CD4-positive, alpha-beta T cell treated with Interferon gamma for 1 hour (primary cell): ENCODE measurements at places on chromosomes 5 and 9.

DNA sequence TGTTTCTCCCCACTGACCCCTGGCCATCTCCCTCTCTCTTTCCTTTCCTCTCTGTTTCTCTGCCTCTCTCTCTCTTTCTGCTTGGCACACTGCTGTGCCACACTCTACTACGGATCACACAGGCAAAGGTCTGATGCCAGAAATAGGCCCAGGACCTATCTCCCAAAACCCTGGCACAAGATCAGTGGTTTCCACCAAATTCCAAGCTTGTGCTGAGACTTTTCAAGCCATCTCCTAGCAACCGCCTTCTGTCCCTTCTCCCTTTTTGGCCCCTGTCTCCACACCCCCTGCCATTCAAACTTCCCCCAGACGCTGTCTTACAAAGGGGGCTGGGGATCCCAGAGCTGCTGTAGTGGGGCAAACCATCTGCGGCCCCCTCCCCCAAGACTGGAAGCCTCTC, 38.5 kb upstream of the RARS1 start:
- no peak for DNase-seq

DNA sequence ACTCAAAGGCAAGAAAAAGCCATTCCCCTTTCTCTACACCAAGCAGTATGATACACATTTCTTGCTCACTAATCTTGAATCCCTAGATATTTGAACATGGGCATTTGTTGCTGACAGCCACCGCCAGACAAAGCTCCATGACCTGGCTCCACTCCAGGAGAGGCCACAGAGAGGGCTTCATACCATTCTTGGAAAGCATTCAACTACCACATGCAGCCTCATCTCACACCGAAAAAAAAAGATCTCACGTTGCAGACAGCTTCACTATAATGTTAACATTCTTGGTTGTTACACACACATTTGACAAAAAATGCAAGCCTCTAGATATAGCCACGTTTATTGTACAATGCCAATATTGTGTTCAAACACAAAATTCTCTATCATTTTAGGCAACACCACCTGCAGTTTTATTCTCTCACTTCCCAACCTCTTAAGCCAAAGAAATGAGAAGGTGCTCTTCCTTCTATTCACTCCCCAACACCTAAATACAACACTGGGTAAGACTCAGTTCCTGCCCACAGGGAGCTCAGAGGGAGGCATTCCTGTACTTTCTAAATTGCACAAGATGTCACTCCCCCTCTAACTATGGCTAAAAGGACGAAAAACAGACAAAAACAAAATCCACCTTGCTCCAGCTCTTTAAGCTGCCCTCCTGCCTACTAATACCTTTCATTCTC, 222.4 kb downstream of the TSSK1B start:
- DNase-seq: no peak

DNA sequence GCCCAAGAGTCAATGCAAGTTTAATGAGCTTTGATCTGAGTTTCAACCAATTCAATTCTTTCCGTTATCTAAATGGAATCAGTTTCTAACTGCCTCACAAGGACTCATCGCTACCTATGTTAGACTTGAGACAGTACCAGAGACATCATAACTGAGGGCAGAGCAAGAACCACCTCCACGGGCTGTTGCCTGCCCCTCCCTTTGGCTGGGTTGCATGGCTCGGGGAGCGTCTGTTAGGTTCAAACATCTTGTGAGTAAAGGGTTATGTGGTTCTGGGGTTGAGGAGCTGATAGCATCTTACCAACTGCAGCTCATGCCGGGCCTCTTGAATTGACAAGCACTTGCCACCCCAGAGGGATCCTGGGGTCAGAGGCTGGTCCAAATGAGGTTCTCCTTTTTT, 457.9 kb downstream of the ENC1 start:
- no peak for DNase-seq

DNA sequence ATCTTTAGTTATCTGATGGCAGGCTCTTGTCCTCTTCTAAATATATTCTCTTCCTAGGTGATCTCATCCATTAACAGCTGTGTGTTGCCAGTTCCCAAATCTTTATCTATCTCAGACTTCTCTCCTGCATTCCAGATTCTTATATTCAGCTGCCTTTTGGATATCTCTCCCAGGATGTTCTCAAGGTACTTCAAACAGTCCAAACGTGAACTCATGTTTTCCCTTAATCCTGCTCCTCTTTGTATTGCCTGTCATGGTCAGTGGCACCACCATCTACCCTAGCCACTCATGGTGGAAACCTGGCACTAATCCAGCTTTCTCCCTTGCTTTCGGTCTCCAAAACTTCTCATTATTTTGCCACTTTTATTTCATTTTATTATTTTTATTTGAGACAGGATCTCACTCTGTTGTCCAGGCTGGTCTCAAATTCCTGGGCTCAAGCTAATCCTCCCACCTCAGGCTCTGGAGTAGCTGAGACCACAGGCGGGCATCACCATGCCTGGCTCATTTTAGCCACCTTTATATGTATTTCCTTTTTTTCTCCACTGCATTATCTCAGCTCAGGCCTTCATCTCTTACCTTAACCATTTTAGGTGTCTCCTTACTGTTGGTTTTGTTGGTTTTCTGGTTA, 3.8 kb downstream of the ZFYVE16 start:
- DNase-seq: no peak

DNA sequence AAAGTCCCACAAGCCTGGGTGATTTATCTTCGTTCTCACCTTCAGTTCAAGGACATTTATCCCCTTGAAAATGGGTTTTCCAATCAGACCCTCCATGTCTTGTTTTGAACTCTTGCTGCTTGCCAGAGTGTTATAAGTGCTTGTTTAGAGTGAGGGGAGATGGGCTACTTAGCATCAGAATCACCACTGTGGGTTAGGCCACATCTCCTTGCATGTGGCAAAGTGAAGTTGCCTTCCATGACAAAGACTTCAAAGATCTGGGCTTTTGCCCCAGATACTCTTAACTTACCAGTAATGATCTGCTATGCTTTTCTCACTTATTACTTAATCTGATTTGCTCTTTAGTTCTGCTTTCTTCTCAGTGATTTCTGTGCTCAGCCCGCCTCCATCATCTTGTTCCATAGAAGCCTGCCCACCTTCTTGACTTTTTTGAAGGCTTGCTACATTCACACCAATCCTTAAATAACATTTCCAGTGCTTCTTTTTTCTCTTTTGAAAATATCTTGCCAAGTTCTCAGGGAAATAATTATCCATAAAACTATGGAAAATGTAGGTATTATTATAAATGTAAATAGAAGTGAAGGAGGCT, 39.0 kb downstream of the GPR21 start:
- DNase-seq: no peak

- no peak for DNase-seq
Measured at GRCh38 chr9:34691936-34692315, 850 bp upstream of the CCL19 start.

DNA sequence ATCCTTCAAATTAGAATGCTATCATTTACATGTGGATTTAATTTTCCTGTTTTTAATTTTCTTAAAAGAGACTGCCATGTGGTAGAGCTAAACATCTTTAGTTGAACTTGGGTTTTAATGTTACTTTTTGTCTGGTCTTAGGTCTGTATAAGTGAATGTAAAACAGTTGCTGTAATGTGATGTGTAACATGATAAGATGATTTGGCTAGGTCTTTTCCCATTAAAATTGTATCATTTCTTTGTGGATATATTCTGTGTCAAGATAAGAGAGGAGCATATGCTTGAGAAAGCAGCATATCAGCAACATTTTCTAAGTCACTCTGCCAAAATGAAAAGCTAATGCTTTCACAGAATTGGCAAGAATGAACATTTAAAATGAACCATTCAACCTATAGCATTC, 18.5 kb downstream of the TMEM167A start:
- no peak for DNase-seq

GRCh38 chr9:113573959-113574352, 110.4 kb downstream of the RGS3 start:
- no peak for DNase-seq

GRCh38 chr9:36742264-36742663, 169.6 kb downstream of the MELK start:
- DNase-seq: no peak

DNA sequence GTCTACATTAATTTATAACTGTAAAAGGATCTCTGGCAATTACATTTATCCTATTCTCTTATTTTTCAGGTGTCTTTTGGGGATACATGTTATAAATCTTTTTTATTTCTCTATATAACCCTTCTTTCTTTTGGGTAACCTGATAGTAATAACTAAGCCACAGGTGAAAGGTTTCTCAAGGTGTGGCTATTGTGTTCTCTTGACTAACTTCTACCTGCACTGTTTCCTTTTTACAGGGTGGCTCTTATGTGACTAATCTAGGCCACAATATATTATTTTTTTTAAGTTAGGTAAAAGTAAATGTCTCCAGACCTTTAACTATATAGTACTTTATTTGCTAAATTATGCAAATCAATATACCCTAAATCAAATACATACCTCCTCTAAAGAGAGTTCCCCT, 193.2 kb downstream of the EFNA5 start:
- no peak for DNase-seq

DNA sequence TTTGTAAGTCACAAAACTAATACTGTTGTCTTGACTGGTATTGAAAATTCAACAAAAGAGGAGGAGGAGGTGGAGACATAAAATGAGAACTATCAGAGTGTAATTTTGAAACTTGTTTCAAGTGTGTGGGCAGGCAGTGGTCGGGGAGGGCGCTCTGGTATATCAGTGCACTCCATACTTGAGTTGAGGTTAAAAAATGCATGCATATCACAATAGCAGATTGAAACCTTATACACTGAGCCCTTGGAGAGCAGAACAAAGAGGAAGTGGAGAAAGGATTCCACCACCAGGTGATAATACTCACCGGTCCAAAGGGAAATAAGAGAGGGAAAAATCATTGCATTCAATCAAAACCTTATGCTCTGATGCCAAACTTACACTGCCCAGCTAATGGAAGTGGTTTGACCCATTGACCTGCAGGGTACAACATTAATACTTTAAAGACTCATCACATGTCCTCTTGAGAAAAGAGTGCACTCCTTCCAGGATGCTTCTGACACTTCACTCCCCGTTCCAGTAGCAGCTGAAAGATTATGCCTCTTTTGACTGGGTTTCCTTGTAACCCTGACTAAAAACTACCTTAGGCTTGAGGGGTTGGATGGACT, 79.5 kb upstream of the FAM169A start:
- no peak for DNase-seq

DNA sequence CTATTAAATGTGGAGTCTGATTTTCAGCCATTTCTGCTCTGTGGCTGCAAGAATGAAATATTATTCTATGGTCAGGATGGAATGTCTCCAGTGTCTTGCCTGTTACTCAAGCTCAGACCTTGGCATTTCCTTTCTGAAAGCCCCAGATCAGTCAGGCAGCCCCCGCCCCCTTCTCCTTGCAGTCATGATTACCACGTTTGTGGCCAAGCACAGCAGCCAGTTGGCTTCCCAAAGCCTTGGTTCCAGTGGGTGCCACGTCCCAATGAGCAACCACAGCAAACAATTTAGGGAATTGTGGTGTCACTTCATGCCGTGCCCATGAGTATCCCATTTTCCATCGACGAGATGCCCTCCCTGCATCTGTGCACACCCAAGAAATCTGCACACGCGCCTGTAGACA, 9.7 kb upstream of the OBP2A start:
- DNase-seq: no peak

- no peak for DNase-seq
Measured at GRCh38 chr5:164422400-164422799, 917.0 kb downstream of the MAT2B start.

GRCh38 chr5:169717288-169717687, 80.2 kb downstream of the DOCK2 start:
- DNase-seq: peak; percentile 29

GRCh38 chr5:35317586-35317985, 87.3 kb upstream of the PRLR start:
- no peak for DNase-seq

DNA sequence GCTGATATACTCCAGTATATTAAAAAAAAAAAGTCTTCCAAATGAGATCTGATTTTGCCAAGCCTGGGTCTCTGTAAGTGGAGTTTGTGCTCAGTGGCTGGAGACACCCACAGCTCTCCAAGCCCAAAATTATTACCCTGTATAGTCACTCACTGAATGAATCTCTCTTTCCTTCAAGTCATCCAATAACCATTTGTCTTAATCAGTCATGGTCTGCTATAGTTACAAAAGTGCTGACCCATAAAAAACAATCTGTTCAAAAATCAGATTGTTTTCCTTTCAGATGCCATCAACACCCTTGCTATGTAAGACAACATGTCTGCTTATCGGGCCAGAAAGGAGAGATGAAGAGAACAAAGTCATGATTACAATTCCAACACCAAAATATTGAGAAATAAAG, 159.4 kb upstream of the FST start:
- no peak for DNase-seq

DNA sequence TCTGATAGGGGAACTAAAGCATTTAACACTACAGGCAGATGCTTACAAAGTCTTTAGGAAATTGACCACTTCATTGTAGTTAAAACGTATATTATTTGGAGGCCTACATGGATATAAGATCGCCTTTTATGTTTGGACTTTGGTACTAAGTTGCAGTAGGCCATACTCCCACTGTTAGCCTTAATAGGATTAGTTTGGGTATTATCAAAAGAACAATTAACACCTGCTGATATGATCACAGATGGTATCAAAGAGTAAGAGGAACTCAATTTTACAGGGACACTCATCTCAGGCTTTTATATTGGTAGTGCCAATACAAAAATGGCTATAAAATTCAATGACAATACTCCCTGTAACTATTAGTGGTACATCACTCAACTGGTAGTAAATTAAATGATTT, 1183.0 kb downstream of the MAT2B start:
- no peak for DNase-seq

DNA sequence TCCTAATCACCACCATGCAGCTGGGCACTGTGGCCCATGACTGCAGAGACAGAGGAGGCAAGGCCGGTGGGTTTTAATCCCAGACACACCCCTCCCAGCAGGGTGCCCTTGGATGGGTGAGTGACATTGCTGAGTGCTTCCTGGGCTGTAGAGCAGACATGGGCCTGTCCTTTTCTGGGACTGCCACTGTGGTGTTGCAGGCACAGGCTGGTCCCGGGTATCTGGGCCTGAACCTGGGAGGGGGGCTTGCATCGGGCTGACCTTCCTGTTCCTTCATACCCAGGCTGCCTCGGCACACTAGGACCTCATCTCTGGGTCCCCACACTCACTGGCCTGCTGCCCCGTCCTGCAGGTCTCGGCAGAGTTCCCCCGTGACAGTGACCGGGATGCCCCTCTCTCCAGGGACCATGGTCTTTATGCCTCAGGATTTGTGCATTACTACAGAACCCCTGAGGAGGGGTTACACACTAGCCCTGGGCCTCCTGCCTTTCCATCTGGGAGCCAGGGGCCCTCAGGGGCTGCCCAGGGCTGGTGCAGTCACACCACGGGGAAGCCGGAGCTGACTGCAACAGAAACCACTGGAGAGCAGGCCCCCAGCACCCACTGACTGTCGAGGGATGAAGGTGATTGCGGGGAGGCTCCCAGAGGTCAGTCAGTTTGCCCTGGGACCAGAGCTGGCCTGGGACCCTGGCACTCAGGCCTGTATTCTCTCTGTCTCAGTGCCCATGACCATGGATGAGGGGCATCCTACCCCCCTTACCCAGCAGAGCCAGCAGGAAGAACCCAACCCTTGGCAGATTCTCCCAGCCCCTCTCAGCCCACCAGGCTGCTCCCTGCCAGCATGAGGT, 8.9 kb upstream of the SLC25A48 start:
- DNase-seq: no peak

GRCh38 chr5:51043745-51044144, 339.5 kb upstream of the ISL1 start:
- no peak for DNase-seq

GRCh38 chr9:126293522-126293889, 33.1 kb upstream of the MVB12B start:
- no peak for DNase-seq
